ENCODE measurements at places on chromosomes 16 and 17.

GRCh38 chr16:65105171-65105570 lies 16.7 kb downstream of the CDH11 start:
- no peak for DNase-seq

DNA sequence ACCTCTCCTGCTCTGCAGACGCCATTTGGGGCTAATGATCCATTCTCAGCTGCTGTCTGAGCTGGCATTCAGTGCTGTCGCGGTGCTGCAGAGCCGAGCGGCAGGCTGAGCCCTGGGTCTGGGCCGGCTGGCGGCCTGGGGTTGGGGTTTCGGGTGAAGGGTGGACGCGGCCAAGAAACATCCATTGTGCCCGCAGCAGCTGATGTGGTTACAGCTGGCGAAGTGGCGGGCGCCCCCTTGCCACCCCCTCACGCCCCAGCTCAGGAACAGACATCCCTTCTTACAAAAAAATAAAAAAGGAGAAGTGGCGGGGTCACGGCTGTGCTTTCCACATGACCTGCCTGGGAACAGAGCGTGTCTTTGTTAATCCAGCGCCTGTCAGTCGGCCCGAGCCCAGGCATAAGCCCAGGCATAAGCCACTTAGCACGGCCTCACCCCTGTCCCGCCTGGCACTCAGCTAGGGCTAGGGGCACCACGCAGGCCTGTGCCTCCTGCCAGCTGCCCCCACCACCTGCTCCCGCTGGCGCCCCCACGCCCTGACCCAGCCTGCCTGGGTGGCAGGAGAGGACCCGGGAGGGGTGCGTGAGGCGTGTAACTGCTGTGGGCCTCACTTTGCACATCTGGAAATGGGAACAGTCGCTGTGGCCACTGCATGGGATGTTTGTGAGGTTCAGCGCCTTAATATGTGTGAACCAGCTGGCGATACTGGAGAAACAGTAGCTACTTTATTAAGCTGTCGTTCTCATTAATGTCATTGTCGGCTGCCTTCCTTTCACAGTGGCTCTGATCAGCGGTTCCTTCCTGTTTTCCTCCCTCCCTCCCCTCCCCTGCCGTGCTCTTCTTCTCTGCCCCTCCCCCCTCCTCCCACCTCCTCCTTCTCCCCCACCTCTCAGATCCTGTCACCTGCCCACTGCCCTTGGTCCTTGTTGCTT lies 197.7 kb upstream of the CIBAR2 start:
- no peak for DNase-seq

DNA sequence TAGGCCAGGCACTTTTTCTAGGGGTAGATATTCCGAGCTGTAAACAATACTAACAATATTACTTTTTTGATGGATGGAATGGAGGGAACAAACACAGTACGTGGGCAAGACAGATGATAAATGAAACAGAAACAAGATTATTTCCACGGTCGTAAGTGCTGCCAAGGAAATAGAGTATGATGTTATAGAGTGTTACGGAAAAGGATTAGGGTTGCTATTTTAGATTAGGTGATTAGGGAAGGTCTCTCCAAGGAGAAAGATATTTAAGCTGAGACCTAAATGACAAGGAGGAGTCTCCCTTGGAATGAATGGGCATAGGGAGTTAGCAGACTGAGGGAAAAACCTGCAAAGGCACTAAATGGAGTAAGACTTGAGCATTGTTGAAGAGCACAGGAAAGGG lies 8.3 kb downstream of the ADPRM start:
- no peak for DNase-seq

GRCh38 chr17:63173450-63173849 lies 207.4 kb downstream of the TANC2 start:
- DNase-seq = no peak

GRCh38 chr16:87033541-87034300 lies 283.5 kb downstream of the C16orf95 start:
- no peak for DNase-seq

- no peak for DNase-seq
These were observed 12.3 kb downstream of the GPT2 start for GRCh38 chr16:46896314-46896968.

DNA sequence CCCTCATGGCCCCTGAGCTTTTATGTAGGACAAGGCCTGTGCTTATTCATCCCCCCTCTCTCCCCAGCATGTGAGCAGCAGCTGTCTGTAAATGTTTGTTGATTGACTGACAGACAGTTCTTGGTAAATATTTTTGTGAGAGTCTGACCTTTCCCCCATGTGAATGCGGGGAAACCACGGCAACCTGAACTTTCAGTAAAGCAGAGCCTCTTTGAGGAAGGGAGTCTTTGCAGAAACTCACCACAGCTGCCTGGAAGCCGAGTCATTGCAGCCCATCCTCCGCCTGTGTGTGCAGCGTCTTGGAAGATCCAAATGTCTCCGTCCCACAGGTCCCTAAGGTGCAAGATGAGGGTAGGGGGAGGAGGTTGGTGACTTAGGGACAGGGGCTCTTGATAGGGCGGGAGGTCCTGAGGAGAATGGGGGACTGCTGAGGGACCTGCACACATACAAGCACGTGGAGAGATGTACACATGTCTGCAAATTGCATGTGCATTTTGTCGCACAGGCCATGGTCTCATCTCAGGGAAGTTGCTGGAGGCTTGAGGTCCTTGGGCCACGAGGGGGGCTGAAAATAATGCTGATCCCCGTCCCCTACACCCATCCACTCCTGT lies 23.0 kb upstream of the IL21R start:
- no peak for DNase-seq
